ENCODE measurements at places on chromosomes 6 and 20. TPM values are rescaled to one million over a fixed set of nuclear protein-coding genes. Genes with fewer than 3 reads are reported as not detected.

GRCh38 chr6:145865595-145865994 is 51.0 kb upstream of the FBXO30 start:
- DNase-seq: no peak

GRCh38 chr6:74991573-74992332 is 214.1 kb downstream of the COL12A1 start:
- DNase-seq: no peak

- DNase-seq: no peak
These were observed 2.9 kb upstream of the TRIM39 start for GRCh38 chr6:30323806-30324205.

DNA sequence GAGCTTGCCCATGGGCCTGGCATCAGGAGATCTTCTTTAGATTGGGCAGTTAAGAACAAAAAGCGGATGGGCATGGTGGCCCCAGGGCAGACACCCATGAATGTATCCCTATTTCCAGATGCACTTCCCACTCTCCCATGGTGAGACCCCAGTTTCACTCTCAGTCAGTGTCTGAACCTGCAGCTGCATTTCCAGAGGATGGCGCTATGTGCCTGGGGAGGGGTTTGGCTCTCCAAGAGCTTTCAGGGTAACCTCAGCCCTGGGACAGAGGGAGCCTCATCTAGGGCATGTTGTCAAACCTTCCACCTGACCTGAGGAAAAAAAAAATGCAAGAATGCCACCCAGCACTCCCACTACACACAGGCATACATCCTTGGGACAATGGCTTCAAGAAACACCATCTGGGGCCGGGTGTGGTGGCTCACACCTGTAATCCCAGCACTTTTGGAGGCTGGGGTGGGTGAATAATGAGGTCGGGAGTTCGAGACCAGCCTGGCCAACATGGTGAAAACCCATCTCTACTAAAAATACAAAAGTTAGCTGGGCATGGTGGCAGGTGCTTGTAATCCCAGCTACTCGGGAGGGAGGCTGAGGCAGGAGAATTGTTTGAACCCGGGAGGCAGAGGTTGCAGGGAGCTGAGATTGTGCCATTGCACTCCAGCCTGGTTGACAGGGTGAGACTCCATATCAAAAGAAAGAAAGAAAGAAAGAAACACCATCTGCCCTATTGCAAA is 1.9 kb downstream of the CST9L start:
- no peak for DNase-seq

DNA sequence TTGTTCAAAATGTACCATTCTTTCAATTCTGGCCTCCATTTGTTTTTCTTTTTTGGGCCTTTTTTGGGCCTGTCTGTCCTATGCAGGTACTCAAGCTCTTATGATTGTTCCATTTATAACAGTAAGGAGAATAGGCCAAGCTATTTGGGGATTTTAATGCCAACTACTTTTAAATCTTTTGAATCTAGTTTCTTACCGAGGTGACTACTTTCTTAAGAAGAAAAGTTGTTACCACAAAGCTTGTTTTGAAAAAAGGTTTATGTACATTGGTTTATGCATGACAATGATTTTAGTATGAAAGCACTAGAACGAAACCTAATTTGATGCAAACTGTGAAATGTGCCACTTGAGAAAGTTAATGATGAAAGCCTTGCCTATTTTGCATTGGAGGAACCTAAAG is 98.3 kb upstream of the MTHFD1L start:
- DNase-seq: no peak

DNA sequence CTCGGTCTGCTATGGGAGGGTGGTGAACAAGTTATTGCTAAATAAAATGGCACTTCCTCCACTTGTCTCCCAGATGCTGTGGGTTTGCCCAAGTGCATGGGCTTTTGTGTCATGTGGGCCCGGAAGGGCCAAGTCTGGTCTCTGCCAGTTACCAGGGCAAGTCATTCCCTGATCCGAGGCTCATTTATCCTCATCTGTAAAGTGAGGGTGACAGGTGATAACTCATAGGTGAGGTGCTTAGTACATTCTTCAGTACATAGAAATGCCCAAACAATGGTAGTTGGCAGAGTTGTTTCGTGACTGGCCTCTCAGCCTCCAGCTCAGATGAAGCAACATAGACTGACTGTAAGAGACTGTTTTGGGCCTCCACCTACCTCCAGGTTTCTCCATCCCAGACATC is 2.0 kb upstream of the MUCL3 start:
- no peak for DNase-seq

DNA sequence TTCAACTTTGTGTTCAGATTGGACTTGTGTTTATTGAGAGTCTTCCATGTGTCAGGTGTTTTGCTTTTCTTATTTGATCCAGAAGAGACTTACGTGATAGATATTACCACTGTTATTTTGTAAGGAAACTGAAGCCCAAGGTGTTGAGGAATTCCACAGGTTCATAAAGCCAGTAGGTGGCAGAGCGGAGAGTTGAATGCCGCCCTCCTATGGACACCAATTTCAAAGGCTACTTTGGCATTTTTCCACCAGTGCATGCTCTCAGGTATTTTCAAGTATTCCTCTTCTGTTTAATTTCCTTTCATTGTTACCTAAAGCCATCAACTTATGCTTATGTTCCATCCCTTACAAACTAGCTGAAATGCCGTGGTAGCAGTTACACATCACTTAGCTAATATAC is 14.0 kb upstream of the COL10A1 start:
- DNase-seq: no peak

- DNase-seq: no peak
These were observed 119.6 kb upstream of the FOXO3 start for GRCh38 chr6:108441141-108441540.

The NCOA6 gene
- total RNA-seq: 24.1 TPM

The CLPSL2 gene
- 0.74 TPM for total RNA-seq

Data from activated naive CD4-positive, alpha-beta T cell treated with anti-CD3 and anti-CD28 coated beads, Interleukin-2, amount 50 U/mL, for 72 hours (primary cell).